ENCODE measurements at places on chromosomes 4 and X.
A peak's percentile ranks its signal among the peaks of the same experiment; 100 is the strongest.

DNA sequence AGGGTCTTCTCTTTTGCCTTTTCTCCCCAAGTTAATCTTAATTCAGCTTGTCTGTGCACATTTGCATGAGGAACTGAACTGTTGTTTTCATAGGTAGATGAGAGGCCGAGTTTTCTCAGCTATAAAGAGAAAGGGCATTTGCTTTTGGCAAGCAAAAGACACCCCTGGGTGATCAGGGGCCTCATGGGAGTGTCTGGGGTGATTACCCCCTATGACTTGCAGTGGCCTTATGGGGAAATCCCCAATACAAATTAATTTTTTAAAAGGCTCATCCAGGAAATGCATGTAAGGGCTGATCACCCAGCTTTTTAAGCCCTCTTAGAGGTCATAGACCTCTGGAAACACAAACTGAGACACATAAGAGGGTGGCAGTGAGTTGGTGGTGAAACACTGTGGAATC is 56.4 kb upstream of the HMX1 start:
- no peak for DNase-seq

- peak; percentile 24 for DNase-seq
Observed at GRCh38 chrX:103373581-103373980, 2.8 kb upstream of the BEX3 start.

GRCh38 chrX:129762448-129762847 is 17.3 kb upstream of the SASH3 start:
- no peak for DNase-seq

GRCh38 chr4:15989424-15989823 is 26.4 kb upstream of the FGFBP2 start:
- no peak for DNase-seq

- no peak for DNase-seq
Observed at GRCh38 chr4:115562506-115562905, 449.1 kb upstream of the NDST4 start.

GRCh38 chr4:173855015-173855414 is 325.0 kb upstream of the HAND2 start:
- DNase-seq = no peak

- no peak for DNase-seq
Observed at GRCh38 chrX:42754115-42754514, 23.8 kb downstream of the PPP1R2C start.

DNA sequence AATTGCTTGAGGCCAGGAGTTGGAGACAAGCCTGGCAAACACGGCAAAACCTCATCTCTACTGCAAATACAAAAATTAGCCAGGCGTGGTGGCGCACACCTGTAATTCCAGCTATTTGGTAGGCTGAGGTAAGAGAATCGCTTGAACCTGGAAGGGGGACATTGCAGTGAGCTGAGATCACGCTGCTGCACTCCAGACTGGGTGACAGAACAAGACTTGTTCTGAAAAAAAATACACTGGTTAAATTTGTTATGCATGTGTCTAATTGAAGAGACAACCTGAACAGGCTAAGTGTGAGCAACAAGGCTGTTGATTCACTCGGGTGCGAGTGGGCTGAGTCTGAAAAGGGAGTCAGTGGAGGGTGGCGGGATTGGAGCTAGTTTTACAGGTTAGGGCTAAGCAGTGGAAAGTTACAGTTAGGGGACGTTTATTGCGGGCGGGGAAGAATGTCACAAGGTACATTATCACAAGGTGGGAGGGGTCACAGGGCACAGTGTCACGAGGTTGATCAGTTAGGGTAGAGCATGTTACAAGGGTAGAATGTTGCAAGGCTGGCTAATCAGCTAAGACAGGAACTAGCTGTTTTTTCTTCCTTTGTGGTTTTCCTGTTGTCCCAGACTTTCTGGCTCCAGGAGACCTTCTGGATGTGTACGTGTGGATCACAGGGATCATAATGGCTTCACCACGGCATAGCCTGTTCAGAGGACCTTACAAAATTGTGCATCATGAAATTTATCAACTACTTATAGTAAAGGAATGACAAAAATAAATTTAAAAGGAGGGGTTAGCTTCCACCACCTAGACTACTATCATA is 115.8 kb downstream of the NAA11 start:
- peak; percentile 3 for DNase-seq

DNA sequence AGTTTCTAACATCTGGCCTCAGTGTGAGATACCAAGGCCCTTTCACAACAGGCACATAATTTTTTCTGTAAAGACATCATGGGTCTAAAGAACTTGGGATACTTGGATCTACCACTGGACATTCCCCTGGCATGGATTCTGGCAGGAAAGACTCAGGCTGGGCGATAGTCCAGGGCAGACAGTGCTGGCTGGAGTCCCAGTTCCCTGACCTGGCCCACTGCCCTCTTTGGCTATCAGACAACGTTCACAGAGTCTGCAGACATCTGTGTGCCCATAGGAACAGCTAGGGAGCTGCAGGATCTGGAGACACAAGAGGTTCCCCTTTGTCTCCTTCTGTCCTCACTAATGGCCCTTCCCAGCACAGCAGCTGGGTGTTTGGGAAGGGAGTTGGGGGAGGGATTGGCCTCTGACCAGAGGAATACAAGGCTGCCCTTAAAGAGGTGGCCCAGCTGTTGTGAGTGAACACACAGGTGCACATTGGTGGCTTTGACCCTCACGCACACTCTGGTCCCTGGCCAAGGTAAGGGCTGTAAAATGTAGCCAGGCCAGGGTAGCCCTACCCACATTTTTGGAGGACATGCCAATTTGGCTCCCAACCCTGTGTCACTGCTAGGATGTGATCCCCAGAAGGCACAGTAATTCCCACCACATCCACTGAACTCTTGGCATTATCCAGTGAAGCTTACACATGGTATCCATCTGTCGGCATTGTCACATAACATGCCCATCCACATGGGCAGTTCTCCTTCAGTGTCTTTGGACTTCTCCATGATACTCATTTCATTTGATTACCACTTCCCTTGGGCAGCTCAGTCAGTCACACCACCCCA is 72.3 kb downstream of the SOX3 start:
- DNase-seq = no peak

DNA sequence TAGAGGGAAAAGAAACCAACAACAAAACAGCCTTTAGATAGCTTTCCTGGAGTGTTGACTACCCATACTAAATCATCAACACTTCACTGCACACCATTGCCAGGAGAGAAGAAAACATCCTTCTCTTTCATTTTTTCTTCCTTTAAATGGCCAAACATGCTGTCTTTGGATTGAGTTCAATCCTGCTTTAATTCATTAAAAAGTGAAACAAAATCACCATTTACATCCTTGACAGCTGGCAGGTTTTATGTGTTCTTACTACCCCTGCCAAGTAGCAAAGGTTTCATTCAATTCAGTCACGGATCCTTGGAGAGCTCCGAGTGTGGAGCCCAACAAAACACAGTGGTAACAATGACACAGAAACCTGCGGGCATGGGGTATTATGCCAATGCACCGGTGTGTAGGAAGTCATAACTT is 568.3 kb downstream of the ANKRD50 start:
- no peak for DNase-seq

- DNase-seq = no peak
Observed at GRCh38 chr4:136476753-136477152, 1055.5 kb downstream of the PCDH18 start.

- DNase-seq = no peak
Observed at GRCh38 chr4:61239250-61239649, 39.1 kb downstream of the ADGRL3 start.

GRCh38 chr4:47485768-47486167 is 693 bp downstream of the ATP10D start:
- no peak for DNase-seq

DNA sequence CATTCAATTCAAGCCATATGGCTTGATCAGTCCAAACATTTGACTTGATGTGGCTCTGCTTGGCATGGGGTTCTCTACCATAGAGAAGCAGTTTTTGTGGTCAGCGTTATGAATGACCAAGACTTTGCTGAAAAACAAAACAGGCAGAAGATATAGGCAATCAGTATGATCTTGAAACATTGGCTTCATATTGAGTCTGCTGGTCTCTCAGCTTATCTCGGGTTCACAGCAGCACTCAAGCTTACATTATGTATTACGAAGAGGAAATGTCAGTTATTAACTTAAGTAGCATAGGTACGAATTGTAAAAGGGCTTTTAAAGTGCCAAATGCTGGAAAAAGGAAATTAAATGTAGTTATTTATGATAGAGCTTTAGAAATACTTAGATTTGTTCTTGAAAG is 99.0 kb downstream of the AFF2 start:
- no peak for DNase-seq

DNA sequence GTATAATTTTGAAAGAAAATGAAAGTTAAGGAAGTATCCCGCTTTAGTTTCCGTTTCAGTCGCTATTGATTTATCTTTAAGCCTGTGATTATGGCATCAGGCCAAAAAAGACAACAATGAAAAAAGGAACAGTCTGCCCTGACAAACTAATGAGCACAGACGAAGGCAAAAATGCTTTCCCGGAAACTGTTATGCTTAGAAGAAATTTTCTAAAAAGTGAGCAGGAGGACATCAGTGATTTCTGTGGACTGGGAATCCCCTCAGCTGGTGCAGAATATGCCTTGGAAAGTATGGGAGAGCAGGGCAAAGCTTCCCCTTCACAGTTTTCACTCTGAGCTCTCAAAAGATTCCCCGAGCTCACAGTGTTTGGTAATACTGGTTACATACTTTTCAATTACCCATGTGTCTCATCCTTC is 5.1 kb upstream of the CXCL10 start:
- no peak for DNase-seq

GRCh38 chr4:87078987-87079486 is 141.4 kb downstream of the KLHL8 start:
- DNase-seq = no peak

GRCh38 chr4:184648313-184649025 is 778 bp downstream of the CASP3 start:
- DNase-seq = peak; percentile 58

- no peak for DNase-seq
Observed at GRCh38 chrX:18687856-18688495, 16.1 kb upstream of the RS1 start.

DNA sequence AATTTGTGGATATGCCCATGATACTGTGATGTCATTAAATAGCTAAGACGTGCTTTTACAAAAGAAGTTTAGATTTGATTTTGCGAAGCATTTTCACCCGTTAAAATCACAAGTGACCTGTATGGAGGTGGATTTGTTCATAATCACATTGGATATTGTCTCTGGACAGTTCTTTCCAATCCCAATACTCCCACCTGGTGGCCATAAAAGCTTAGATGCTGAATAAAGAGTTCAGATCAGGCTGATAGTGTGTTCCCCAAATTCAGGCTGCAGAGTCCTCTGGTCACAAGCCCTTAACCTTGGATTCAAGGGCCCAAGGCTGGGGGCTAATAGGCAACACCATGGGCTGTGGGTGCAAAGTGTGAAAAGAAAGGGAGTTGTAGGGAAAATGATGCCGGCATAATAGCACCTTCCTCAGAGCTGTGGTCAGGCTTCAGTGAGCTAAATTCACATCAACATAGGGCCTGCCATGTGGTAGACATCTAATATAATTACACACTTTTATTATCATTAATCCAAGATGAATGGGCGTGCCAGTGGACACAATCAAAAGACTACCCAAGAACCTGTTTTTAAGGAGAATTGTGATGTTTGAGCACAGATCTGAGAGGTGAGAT is 28.1 kb downstream of the SMIM43 start:
- DNase-seq = peak; percentile 79

DNA sequence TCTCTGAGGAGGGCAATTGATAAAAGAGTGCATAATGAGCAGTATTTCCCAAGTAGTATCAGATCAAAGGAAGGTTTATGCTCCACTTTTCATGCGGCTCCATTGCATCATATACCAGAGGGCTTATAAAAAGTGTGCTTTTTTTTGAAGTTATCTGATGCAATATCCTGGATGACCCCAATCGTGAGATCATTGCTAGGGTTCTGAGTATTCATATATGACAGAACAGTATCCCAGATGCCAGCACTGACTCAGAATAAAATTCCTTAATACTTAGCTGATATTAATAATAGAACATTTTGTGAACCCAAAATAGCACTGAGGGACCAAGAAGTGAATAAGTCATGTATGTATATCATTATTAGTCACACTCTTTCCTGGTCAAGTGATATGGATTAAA is 945.5 kb upstream of the AGA start:
- DNase-seq = peak; percentile 52

DNA sequence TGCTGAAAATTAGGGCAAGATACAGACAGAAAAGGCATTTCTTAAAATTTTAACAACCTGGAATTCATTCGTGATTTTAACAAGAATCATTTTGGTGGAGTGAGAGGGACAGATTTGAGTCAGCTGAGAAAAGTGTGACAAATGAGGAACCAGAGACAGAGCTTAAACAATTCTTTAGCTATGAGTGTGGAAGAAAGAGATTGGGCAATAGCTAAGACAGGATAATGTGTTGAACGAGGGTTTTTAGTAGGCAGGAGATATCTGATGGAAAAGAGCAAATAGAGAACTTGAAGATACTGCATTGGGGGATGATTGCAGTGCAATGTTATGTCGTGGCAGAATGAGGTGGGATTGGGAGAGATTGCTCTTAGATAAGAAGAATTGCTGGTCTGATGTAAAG is 164.2 kb upstream of the SPRY1 start:
- DNase-seq = peak; percentile 46

- peak; percentile 3 for DNase-seq
Observed at GRCh38 chrX:97328853-97329390, 445.2 kb downstream of the RPA4 start.

DNA sequence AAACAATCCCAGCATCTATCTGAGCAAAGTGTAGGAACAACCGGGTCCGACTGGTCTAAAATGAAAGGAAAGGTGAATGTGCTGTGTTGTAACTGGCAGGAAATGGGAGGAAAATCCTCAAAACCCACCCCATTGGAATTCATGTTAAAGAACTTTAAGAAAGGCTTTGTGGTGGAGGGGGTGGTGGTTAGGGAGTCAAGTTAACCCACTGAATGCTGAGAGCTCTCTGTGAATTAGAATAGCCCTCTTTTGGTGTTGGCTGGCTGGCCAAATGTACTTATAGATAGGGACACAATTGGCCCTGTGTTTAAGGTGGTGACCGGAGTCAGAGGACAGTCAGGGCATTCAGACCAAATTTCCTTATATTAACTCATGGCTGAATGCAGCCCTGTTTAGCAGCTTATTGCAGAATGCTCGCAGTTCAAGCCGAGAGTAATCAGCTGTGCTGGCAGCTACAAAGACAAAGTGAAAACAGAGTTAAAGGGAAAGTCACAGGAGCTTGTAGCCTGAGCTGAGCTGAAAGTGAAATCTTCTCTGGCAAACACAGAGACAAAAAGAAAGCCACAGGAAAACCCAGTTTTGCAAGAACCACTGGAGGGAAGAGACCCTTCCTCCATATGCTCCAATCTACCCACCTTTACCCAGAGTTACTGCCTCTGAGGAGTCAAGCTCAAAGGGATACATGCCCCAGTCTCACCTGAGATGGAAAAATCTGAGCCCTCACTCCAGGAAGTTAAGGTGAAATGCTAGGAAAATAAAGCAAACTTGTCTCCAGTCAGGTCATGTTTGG is 38.5 kb upstream of the UGT2B7 start:
- no peak for DNase-seq

DNA sequence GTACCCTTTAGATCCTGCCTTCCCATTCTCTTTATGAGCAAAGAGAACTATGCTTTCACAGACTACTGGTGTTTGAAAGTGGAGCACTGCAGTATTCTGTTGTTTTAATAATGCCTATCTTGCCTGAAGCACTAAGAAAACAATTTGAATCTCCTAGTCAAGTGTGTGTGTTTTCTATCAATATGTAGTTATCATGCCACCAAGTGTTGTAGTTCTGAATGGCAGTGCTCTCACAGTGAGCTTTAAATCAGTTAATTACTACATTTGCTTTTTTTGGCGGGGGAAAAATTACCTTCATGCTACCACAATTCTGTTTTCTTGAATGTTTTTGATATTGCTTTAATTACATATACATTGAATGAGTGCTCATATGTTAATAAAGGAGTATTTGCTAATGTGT is 143.6 kb upstream of the FAM47A start:
- DNase-seq = no peak

- no peak for DNase-seq
Observed at GRCh38 chr4:5942947-5943346, 50.1 kb upstream of the CRMP1 start.

Measured in ELR (cell line).